ENCODE measurements at places on chromosomes 4 and X. TPM values are rescaled to one million over a fixed set of nuclear protein-coding genes. Genes with fewer than 3 reads are reported as not detected.

- no peak for DNase-seq
Measured at GRCh38 chr4:57445686-57446085, 335.5 kb upstream of the IGFBP7 start.

DNA sequence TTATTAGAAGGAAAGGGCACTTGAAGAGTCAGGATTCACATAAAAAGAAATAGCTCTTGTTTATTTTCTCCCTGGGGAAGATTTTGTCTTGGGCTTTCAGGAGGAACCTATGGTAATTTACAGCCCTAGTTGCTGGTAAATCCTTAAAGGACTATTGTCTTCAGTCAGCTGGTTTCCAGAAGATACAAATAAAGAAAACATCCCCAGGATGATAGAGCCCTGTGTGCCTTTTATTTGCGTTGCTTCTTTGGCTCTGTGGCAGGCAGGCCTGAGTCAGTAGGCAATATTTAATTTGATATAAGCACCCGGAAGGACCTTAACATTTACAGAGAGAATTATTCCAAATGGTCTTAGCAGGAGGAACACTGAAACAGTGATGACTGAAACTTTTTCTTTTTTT, 131.0 kb upstream of the SLC34A2 start:
- no peak for DNase-seq

DNA sequence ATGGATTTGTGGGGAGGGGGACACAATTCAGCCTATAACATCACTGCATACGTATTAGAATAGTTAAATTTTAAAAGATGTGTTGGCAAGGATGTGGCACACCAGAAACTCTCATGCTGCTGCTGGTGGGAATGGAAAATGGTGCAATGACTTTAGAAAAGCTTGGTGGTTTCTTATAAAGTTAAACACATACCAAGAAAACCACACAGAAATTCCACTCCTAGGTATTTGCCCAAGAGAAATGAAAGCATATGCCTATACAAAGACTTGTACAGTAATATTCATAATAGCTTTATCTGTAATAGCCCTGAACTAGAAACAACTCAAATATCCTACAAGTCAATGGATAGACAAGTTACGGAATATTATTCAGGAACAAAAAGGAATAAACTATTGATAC, 71.3 kb upstream of the PDHA1 start:
- DNase-seq: no peak

GRCh38 chr4:138945840-138946239, 69.7 kb upstream of the NOCT start:
- DNase-seq: no peak

DNA sequence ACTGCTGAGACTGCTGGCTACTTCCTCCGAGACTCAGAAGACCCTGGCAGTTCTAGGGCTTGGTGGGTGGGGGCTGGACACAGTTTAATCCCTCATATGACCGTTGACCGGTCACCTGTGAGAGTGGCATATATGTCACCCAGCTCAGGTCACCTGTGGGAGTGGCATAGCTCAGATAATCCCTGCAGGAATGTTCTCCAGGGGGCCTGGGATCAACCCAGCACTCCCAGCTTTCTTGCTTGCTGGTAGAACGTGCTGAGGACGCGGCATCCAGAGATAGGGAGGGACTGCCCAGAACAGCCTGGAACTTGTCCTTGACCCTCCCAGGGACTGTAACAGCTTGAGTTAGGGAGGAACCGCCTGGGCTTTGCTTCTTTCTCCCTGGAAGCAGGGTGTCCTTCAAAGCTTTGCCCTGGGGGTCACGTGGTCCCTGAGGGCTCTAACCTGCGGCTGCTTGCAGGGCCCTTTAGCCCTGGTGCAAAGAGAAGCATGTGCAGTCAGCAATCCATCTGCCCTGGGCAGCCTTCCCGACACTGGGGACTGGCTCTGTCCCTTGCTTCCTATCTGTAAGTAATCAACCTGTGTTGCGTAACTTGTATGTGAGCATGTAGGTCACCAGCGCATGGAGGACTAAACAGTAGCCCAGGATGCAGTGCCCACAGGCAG, 55.3 kb downstream of the ZFYVE28 start:
- peak; percentile 88 for DNase-seq

The GUCY1B1 gene
- total RNA-seq: 11.9 TPM

The PPP4R3C gene
- not detected for total RNA-seq

DNA sequence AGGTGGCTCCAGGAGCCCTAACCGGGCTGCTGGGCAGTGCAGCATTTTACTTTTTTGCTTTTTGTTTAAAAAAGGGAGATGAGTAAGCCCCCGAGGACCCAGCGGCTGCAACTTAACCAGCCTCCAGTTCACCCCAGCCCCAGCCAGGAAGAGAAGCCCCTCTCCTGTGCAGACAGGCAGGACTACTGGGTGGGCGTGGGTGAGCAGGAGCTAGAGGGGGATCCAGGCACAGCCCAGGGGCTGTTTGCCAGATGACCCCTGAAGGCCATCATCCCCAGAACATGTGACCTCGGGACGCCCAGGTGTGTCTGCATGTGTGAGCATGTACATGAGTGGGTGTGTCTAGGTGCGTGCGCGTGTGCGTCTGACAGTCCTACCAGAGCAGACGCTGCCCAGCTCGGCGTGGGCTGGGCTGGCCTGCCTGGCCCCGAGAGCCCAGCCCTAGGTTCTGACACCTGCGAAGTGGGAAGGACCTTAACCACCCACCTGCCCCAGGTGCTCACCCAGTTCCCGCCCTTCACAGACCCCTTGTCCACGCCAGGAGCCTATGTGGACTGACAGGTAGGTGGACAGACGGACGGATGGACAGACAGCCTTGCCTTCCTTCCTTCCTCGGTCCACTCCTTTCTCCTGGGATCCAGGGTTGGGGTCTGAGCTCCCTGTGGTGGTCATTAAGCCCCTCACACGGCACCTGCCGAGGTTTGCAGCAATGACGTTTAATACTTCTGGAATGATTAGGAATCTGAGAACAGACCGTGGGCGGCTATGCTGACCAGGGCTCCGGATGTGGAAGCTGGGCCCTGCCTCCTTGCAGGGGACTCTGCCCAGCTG, 7.8 kb upstream of the HAUS3 start:
- DNase-seq: peak; percentile 5

DNA sequence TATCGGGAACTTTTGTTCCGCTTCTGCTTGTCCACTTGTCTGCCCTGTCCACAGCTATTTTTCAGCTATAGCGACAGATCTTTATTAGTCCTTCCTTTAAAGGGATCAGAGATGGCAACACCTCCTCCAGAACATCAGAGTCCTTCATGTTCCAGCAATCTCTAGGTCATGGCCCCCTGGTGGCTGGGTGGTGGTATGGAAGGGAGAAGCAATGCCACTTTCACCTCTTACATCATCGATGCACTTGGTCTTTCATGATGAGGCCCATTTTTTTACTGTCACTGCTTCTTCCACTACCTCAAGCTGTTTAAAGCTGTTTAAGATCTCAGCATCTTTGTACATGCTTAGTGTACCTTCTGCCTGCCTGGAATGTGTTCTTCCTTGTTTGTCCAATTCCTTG, 106.7 kb downstream of the ARHGAP6 start:
- DNase-seq: no peak
